ENCODE measurements at places on chromosomes 7 and 10.

DNA sequence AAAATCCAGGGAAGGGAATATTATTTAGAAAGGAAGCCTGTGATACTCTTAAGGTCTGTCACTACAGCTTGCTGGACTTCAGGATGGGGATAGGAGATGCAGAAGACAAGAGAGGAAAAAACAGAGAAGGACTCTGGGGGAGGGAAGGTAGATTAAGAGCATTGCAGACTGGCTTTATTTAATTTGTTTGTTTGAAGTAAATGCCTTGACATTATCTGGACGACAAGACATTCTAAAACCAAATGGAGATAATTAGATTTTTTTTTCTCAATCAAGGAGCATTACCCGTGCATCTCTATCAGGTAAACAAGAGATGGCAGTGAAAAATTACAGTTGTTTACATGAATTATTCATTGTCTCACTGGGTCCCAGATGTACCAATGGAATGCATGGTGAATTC, 24.3 kb downstream of the ACTA2 start:
- no peak for DNase-seq

GRCh38 chr10:33136781-33137180, 178.8 kb upstream of the ITGB1 start:
- DNase-seq: peak; percentile 95

DNA sequence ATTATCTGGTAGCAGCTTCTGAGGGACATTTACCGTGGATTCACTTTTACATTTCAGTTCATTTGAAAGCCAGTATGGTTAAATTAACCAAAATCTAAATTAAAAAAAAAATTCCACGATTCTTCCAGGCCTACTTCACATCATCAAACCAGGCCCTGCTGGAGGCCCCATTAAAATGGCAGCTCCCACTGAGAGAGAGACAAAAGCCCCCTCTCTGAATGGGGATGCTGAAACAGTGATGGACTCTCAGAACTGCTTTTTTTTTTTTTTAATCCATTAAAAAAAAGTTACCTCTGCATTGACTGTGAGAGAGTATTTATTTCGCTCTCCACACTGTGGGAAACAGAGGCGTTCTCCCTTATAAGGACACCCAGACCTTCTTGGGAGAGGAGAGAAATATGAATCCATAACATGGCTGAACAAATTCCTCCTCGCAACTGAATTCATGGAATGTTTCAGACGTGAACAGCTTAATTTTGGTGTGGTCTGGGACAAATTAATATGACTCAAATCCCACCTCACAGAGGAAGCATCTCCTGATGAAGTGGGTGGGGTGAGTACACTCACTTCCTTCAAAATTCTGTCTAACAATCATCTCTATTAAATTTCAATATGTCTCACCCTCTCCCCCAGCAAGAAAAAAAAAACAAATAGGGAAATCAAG, 73.5 kb downstream of the SAMD9 start:
- no peak for DNase-seq

- peak; percentile 19 for DNase-seq
Measured at GRCh38 chr10:3987143-3987974, 202.3 kb upstream of the KLF6 start.

- no peak for DNase-seq
Measured at GRCh38 chr10:70060389-70060788, 7.7 kb downstream of the MACROH2A2 start.

- no peak for DNase-seq
Measured at GRCh38 chr10:43653746-43654145, 5.1 kb upstream of the ZNF32 start.

- DNase-seq: no peak
Measured at GRCh38 chr7:30019387-30019786, 7.1 kb downstream of the FKBP14 start.

DNA sequence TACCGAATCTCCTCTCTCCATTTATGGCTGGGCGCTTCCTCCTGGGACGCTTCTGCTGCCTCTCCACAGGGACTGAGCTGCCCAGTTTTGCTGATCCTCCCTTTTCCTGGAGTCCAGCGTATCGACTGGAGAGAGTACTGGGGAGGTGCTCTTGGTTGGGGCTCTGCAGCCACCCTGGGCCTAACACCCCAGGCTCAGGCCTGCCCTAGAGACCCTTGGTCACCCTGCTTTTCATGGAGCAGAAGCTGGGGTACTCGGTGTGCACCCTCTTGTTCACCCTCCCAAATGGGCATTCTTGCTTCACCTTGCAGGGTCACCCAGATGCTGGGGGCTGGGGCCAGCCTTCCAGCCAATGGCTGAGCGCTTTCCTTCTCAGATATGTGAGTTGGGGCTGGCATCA, 88.8 kb upstream of the RET start:
- DNase-seq: no peak

DNA sequence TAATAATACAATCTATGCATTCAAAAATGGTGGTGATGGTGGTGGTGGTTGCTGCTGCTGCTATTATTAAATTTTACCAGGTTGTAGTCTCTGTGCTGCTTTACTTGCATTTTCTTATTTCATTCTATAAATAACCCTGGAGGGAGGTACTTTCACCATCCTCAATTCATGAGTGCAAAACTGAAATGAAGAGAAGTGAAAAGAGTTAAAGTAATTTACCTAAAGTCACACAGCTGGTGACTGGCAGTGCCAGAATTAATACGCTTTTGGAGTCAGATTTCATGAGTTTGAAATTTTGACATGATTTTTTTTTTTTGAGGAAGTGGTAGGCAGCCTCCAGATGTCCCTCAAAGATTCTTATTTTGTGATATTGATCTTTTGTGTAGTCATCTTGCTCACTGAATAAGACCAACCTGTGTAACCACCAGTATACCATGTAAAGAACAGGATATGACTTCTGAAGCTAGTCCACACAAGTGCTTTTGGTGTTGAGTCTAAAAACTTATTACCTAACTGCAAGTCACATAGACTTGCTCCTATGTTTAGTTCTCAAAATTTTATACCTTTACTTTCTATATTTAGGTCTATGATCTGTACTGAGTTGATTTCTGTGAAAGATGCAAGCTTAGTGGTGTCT, 218.8 kb downstream of the ZWINT start:
- no peak for DNase-seq

- no peak for DNase-seq
Measured at GRCh38 chr10:132536241-132536876, 1.2 kb upstream of the INPP5A start.

DNA sequence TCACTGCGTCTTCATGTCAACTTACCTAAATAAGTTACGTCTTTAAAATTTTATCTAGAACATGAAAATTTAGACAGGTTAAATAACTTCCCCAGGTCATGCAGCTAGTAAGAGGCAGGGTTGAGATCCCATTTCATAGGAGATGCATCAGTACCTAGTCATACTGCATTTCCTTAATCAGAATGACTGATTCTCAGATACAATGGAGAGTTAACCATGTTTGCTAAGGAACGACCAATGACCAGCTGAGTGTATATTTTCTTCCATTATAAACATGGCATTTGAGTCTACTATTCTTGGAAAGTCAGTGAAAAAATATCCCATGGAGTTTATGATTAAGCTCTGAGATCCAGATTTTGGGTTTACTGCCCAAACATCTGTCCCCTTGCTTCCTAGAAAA, 39.6 kb downstream of the ENTPD1 start:
- no peak for DNase-seq

DNA sequence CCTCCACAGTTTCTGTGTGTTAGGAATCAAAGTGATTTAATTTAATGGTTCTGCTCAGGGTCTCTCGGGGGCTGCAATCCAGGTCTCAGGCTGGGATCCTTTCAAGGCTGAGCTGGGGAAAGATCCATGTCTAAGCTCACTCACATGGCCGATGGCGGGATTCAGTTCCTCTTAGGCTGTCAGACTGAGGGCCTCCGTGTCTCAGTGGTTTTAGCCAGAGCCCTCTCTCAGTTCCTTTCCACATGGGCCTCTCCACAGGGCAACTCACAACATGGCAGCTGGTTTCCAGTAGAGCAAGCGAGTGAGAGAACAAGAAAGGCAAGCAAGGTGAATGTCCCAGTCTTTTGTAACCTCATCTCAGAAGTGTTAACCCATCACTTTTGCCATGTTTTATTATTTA, 26.9 kb downstream of the CAV1 start:
- no peak for DNase-seq

DNA sequence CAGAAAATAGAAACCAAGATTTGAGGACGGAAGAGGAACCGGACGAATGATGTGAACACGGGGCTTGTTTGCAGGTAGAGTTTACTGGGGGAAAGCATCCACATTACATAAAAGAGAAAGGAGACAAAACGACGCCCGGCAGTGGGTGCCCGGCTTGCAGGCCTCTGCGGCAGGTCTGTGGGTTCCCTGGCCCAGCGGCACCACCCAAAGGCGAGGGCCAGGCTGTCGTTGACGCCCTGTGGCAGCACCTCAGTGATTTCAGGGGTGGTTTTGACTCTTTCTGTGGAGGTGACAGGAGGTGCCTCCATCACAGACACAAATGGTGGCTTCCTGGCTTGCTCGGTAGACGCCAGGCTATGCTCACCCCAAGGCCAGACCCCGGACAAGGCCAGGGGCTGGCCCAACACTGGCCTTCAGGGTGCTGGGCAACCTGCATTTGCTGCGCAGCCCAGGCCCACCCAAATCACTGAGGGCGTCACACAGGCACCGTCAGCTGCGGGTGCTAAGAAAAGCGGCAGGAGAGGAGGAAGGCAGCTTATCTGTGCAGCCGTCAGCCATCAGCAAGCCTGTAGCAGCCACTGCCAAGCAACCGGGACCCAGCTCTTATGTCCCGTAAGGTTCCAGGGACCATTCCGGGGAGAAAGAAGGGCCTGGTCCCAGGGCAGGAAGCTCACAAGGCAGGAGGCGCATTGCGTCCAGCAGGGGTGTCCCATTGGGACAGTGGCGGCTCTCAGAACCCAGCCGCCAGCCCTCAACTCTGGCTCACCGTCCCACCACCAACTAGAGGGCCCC, 230.3 kb downstream of the PTPRN2 start:
- no peak for DNase-seq

DNA sequence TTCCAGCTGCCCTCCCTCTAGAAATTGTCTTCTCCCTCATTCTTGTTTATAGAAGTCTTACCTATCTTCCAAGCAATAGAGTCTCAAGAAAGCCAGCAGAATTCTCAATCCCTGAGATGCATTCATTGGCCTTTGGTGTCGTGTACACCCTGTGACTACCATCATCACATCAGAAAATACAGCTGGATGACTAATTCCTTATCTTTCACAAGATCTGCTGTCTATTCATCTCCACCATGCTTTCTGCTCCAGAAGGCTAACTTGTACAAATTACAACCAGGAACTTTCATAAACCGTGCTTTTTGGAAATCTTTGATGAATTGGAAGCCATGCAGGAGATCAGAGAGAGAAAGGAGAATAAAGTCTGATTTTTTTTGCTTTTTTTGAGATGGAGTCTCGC, 1062.9 kb upstream of the GHITM start:
- no peak for DNase-seq

DNA sequence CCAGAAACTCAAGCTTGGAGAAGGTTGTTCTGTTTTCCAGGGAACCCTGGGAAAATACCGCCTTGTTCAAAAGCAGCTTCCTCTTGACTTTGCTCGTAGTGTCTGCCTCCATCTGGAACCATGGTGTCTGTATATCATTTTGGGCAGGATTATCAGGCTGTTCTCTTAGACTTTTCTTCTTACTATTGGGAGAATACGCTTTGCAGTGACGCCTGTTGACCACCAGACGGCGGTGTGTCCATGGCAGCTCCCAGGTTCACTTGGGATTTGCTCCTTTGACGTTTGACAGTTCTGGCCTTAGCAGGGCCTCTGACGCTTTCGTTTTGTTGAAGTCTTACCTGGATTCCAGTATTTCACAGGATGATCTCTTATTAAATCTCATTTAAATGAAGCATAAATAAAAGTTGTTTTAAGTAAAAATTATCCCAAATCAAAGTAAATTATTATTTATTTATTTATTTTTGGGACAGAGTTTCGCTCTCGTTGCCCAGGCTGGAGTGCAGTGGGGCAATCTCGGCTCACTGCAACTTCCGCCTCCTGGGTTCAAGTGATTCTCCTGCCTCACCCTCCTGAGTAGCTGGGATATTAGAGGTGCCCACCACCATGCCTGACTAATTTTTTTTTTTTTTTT, 41.8 kb upstream of the GJD4 start:
- peak; percentile 51 for DNase-seq

DNA sequence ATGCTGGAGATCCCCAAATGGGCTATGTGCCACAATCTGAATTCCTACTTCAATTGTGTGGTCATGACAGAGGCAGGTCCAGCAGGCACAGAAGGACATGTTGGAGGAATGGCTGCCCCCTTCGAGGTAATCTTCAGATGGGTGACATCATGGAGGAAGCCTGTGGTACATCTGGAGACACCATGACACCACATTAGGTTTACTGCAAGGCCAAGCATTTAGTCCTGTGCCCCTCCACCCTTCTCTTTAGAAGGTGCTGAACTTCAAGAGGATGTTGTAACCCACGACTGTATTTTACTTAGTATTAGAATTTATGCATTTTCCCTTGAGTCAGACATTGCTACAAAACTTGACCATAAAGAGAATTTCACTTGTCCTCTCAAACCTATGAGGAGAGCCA, 75.1 kb upstream of the DDC start:
- no peak for DNase-seq

DNA sequence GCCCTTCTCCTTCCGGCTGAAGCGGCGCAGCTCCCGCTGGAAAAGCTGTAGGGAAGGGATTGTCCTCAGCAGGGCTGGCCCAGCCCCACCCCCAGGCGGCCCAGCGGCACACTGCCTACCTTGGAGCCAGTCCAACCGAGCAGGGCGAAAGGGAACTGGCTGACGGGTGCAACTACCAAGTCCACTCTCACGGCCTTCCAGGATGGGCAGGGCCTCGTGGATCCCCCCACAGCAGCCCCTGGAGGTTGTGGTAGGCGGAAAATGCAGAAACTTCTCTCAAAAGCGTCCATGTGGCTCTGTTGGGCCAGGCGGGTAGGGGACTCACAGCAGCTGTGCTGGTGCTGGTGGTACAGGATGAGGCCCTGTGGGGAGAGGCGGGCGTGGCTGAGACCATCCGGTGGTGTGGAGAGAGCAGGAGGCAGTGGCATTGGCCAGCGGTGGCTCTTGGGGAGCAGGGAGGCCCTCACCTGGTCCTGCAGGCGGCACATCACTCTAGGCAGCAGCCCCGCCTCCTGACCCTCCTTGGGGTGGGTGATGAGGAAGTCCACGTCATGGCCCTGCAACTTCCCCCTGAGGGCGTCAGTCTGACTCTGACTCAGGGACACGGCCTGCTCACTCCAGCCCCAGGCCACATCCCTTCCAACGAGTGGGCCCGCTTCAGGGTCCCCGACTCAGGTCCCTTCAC, 8.4 kb upstream of the PGAM2 start:
- DNase-seq: no peak

- no peak for DNase-seq
Measured at GRCh38 chr10:130652544-130652943, 516.4 kb downstream of the GLRX3 start.

DNA sequence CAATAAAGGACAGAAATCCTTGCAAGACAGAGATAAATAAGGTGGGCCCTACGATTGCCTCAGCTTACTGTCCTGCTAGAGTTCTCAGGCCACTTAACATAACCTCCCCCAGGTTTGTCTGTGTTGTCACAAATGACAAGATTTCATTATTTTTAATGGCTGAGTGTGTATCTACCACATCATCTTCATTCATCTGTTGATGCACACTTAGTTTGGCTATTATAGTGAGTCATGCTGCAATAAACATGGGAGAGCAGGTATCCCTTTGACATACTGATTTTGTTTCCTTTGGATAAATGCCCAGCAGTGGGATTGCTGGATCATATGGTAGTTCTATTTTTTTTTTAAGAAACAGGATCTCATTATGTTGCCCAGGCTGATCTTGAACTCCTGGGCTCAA, 60.6 kb downstream of the PRTFDC1 start:
- DNase-seq: peak; percentile 82

GRCh38 chr7:4851459-4852422, 10.1 kb downstream of the PAPOLB start:
- DNase-seq: peak; percentile 55

Measured in RCC 7860 (cell line).